Amniotic epithelial cell (primary cell): ENCODE measurements at places on chromosomes 1 and 21.

GRCh38 chr1:47478090-47478489, 40.2 kb downstream of the FOXD2 start:
- peak; percentile 1 for DNase-seq

GRCh38 chr1:71053758-71054157, 6.1 kb upstream of the PTGER3 start:
- DNase-seq, result no peak

- DNase-seq, result no peak
These were observed 91.6 kb upstream of the CAMK1G start for GRCh38 chr1:209491897-209492296.

GRCh38 chr21:41378849-41379248, 17.0 kb downstream of the MX2 start:
- no peak for DNase-seq

GRCh38 chr1:179883040-179883744, 1.1 kb downstream of the TOR1AIP1 start:
- DNase-seq, result no peak
